ENCODE measurements at places on chromosomes 12 and 14. TPM values are rescaled to one million over a fixed set of nuclear protein-coding genes. Genes with fewer than 3 reads are reported as not detected.

- no peak overlapping the region for H3K27ac ChIP-seq
- peaks cover 25% of the 10 kb centered on the region for H3K27me3 ChIP-seq
- peak; percentile 80 for DNase-seq
Measured at GRCh38 chr12:48977290-48978281, 536 bp upstream of the WNT1 start.

- no peak for DNase-seq
- H3K36me3 ChIP-seq: no peaks in the 10 kb centered on the region
- H3K27ac ChIP-seq: no peak overlapping the region
- H3K4me1 ChIP-seq: no peaks in the 10 kb centered on the region
- H3K4me3 ChIP-seq: no peak overlapping the region
- H3K27me3 ChIP-seq: no peaks in the 10 kb centered on the region
Measured at GRCh38 chr14:32509632-32510187, 180.6 kb downstream of the AKAP6 start.

GRCh38 chr14:73266317-73266716 is 29.0 kb downstream of the PAPLN start:
- no peak overlapping the region for H3K4me3 ChIP-seq
- H3K27ac ChIP-seq: no peak overlapping the region
- no peaks in the 10 kb centered on the region for H3K27me3 ChIP-seq

GRCh38 chr12:65955452-65955851 is 131.2 kb downstream of the HMGA2 start:
- no peak overlapping the region for H3K4me3 ChIP-seq
- DNase-seq: no peak
- H3K27me3 ChIP-seq: no peaks in the 10 kb centered on the region
- H3K4me1 ChIP-seq: no peaks in the 10 kb centered on the region
- H3K36me3 ChIP-seq: no peaks in the 10 kb centered on the region
- H3K27ac ChIP-seq: no peak overlapping the region

GRCh38 chr14:49640540-49641417 is 5.7 kb upstream of the DNAAF2 start:
- no peak overlapping the region for H3K4me3 ChIP-seq
- no peaks in the 10 kb centered on the region for H3K36me3 ChIP-seq

DNA sequence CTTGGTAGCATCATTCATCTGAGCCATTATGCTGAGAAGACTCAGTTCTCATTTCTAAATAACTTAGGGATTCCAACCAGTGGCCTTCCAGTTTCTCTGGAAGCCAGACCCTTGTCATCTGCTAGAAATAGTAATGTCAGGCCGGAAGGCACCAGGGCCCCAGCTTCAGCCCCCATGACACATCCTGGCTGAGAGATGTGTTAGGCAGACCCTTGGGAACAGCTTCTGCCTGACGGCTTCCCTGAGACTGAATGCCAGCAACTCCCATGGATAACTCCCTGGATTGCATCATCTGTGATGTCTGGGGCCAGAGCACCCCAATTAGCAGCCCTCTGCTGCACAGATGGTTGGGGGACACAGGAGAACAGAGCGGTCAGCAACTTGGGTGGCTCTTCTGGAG is 583.5 kb upstream of the TBX3 start:
- H3K27me3 ChIP-seq: no peaks in the 10 kb centered on the region
- no peak for DNase-seq
- H3K4me3 ChIP-seq: no peak overlapping the region
- H3K27ac ChIP-seq: no peak overlapping the region
- no peaks in the 10 kb centered on the region for H3K36me3 ChIP-seq
- no peaks in the 10 kb centered on the region for H3K4me1 ChIP-seq

DNA sequence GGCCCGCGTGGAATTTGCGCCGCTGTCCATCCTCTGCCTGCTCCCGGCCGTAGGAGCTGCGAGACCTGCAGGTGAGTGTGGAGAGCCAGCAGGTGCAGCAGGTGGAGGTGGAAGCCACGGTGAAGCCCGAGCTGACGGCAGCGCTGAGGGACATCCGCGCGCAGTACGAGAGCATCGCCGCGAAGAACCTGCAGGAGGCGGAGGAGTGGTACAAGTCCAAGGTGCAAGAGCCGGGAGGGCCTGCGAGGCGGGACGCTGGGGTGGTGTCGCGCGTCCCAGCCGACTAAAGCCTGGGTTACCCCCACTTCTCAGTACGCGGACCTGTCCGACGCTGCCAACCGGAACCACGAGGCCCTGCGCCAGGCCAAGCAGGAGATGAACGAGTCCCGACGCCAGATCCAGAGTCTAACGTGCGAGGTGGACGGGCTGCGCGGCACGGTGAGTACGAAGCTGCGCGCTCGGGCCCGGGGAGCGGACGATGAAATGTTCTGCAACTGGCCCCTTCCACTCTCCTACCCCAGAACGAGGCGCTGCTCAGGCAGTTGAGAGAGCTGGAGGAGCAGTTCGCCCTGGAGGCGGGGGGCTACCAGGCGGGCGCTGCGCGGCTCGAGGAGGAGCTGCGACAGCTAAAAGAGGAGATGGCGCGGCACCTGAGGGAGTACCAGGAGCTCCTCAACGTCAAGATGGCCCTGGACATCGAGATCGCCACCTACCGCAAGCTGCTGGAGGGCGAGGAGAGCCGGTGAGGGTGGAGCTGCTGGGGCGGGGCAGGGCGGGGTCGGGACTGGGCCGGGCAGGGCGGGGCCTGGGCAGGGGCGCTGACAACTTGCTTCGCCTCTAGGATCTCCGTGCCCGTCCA is 2.1 kb downstream of the PRPH start:
- H3K4me3 ChIP-seq: peak overlapping the region; percentile 53
- peaks cover 39% of the 10 kb centered on the region for H3K27me3 ChIP-seq
- H3K27ac ChIP-seq: peak overlapping the region; percentile 6

GRCh38 chr14:55477680-55478079 is 37.3 kb upstream of the TBPL2 start:
- H3K4me3 ChIP-seq: no peak overlapping the region
- no peaks in the 10 kb centered on the region for H3K4me1 ChIP-seq
- no peak for DNase-seq

GRCh38 chr14:95444132-95445129 is 72.0 kb downstream of the SYNE3 start:
- no peak overlapping the region for H3K4me3 ChIP-seq
- H3K27me3 ChIP-seq: no peaks in the 10 kb centered on the region
- H3K36me3 ChIP-seq: peaks cover 12% of the 10 kb centered on the region
- H3K27ac ChIP-seq: no peak overlapping the region

GRCh38 chr14:68747393-68747792 is 45.5 kb downstream of the ZFP36L1 start:
- H3K4me3 ChIP-seq: no peak overlapping the region
- no peaks in the 10 kb centered on the region for H3K4me1 ChIP-seq
- DNase-seq: peak; percentile 36
- H3K27ac ChIP-seq: no peak overlapping the region

GRCh38 chr12:104058802-104059201 is 5.5 kb upstream of the HCFC2 start:
- H3K36me3 ChIP-seq: no peaks in the 10 kb centered on the region
- H3K4me3 ChIP-seq: no peak overlapping the region
- no peak overlapping the region for H3K27ac ChIP-seq
- no peaks in the 10 kb centered on the region for H3K27me3 ChIP-seq
- H3K4me1 ChIP-seq: no peaks in the 10 kb centered on the region
- DNase-seq: no peak

GRCh38 chr14:77268989-77269600 is 1.9 kb downstream of the NGB start:
- no peaks in the 10 kb centered on the region for H3K4me1 ChIP-seq
- H3K27ac ChIP-seq: no peak overlapping the region
- H3K36me3 ChIP-seq: no peaks in the 10 kb centered on the region
- DNase-seq: no peak

DNA sequence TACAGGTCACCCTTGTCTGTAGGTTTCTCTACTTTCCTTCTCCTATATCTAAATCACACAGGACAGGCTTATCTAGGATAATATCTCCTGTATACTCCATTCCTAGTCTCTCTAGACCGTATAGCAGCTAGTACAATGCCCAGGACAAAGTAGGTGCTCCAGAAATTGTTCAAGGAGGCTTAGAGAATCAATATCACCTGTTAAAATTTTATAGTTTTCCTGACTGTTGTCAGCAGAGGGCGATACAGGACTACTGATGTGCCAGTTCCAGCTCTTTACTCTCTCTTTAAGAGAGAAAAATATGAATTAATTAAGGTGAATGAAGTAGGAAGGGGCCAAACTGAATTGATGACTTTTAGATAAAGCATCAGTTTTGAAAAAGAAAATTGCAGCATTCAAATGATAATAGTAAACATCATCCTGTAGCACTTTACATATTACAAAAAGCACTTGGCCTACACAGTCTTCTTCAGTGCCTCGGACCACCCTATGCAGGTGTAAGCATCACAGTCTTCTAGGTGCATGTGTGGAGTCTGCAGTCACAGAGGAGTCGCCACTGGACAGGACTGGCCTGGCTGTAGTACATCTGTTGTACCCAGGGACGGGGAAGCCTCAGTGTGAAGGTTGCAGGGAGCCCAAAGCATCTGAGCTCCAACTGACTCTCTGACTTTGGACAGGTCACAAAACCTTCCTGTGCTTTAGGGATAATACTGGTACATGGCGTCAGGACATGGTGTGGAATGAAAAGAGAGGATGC is 61.9 kb upstream of the MAX start:
- no peaks in the 10 kb centered on the region for H3K36me3 ChIP-seq
- no peak for DNase-seq
- H3K4me1 ChIP-seq: no peaks in the 10 kb centered on the region

DNA sequence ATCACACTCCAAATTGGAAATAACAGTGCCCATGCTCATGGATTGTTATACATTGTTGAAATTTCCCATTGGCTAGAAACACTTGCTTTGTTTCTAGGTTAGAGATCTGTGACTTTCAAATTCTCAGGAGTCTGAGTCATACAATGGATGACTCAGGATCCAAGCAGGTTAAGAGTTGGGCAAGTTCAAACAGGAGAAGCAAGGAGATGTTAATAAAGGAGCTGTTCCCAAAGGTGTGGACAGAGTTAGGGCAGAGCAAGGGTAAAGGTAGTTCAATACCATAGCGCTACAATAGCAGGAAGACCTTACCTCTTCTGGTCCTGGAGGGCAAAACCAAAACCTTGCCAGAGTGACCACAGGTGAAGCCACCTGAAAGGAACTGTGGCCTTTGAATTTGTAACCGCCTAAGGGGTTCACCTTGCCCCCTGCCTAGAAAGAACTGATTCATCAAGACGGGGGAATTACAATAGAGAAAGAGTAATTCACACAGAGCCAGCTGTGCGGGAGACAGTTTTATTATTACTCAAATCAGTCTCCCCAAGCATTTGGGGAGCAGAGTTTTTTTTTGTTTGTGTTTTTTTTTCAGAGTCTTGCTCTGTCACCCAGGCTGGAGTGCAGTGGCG is 4.2 kb upstream of the AMN1 start:
- DNase-seq: no peak
- H3K27me3 ChIP-seq: no peaks in the 10 kb centered on the region
- no peaks in the 10 kb centered on the region for H3K36me3 ChIP-seq
- H3K4me1 ChIP-seq: peaks cover 39% of the 10 kb centered on the region
- H3K27ac ChIP-seq: peak overlapping the region; percentile 18

DNA sequence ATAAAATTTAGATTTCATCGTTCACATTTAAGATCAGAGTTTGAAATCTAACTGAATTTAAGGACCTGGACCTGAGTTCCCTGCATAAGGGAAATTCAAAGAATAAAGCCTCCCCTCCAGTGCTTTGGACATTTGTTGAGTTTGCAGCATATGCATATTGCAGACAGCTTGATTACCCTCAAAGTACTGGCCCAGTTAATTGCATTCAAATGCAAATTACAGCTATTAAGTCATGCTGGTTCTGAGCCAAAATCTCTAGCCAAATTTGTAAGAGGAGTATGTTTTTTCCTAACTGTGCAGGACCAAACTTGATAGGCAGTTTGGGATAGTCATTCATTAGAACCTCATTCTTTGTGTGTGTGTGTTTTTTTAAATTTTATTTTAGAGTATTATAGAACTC is 9.1 kb upstream of the KIF21A start:
- no peak for DNase-seq
- H3K4me1 ChIP-seq: no peaks in the 10 kb centered on the region
- no peak overlapping the region for H3K4me3 ChIP-seq

DNA sequence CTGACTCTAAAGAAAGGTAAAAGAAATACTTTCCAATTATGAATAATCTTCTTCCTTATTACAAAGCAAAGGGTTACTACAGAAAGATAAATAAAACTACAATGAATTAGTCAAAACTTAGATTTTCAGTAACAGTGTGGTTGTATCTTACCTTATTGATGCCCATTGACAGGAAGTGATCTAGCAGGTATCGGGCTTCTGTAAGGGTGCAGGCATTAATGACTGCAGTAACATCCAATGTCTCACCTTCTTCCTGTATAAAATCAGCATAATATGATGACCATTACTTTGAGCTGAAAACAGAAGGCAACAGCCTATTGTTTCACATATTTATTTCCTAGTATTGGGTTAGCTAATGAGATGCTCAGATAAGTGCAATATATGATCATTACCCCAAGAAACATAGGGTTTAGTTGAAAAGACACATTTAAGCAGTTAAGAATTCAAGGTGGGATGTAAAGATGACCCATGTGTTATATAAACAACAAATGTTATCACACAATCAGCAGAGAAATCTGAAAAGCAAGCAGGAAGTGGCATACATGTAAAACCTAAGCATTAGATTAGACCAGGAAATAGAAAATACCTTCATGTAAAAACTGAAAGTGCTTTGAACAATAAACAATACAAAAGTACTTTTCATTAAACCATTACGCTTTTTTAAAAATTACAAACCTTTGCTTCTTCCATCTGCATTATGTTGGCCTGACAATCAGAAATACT is 111.2 kb downstream of the KIF21A start:
- H3K27me3 ChIP-seq: no peaks in the 10 kb centered on the region
- H3K36me3 ChIP-seq: no peaks in the 10 kb centered on the region
- H3K27ac ChIP-seq: peak overlapping the region; percentile 12
- peak; percentile 29 for DNase-seq
- H3K4me3 ChIP-seq: peak overlapping the region; percentile 18

GRCh38 chr14:89214221-89214965 is 202.6 kb downstream of the FOXN3 start:
- H3K4me3 ChIP-seq: no peak overlapping the region
- DNase-seq: no peak
- no peaks in the 10 kb centered on the region for H3K27me3 ChIP-seq
- peaks cover 11% of the 10 kb centered on the region for H3K36me3 ChIP-seq
- H3K27ac ChIP-seq: no peak overlapping the region

- no peak overlapping the region for H3K4me3 ChIP-seq
- H3K4me1 ChIP-seq: no peaks in the 10 kb centered on the region
- no peaks in the 10 kb centered on the region for H3K27me3 ChIP-seq
- H3K27ac ChIP-seq: no peak overlapping the region
Measured at GRCh38 chr14:62921466-62921865, 123.8 kb downstream of the KCNH5 start.

GRCh38 chr14:65676361-65677014 is 264.0 kb downstream of the FUT8 start:
- H3K27ac ChIP-seq: no peak overlapping the region
- no peaks in the 10 kb centered on the region for H3K27me3 ChIP-seq
- no peak for DNase-seq
- no peaks in the 10 kb centered on the region for H3K4me1 ChIP-seq
- no peak overlapping the region for H3K4me3 ChIP-seq

Gene ACOT2
- 16.2 TPM for total RNA-seq

Gene WNK1
- total RNA-seq: 174 TPM
